ENCODE measurements at places on chromosomes 6 and 20.

GRCh38 chr6:70072540-70073179, 206.3 kb downstream of the COL19A1 start:
- H3K27me3 ChIP-seq = no peaks in the 10 kb centered on the region
- H3K4me3 ChIP-seq = no peak overlapping the region
- DNase-seq = no peak

DNA sequence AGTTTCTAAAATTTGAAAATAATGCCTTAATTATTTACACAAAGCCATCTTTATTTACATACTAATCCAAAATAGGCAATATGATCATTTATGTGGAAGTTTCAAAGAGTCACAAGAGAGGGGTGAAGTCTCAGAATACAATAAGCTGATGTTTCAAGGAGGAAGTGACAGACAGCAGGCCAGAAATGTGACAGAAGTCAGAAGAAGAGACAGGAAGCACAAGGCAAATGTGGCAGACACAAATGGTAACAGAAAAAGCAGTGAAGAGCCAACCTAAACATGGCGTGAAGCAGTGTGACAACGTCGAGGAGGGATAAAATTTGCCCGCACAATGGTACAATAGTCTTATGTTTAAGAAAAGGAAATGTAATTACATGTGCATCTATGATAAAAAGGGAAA, 59.8 kb downstream of the SHPRH start:
- peaks cover 51% of the 10 kb centered on the region for H3K36me3 ChIP-seq
- no peaks in the 10 kb centered on the region for H3K27me3 ChIP-seq
- H3K27ac ChIP-seq = no peak overlapping the region
- no peak for DNase-seq
- H3K4me1 ChIP-seq = peaks cover 6% of the 10 kb centered on the region

DNA sequence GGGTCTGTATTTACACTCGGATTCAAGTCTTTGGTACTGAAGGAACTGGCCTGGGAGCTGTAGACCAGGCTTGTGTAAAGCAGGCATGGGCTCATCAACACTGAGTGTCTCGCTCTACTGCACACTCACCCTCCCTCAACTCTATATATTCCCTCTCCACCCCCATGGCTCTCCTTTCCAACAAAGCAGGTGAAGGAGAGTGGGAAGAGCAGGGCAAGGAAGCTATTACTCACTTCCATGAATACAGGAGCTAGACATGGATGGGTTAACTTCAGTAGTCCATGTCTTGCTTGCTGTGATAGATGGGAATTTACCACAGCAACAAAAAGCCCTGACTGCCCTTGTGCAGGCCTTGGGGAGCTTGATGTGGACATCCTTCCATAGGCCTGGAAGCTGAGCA, 20.7 kb upstream of the SLC2A12 start:
- no peaks in the 10 kb centered on the region for H3K27me3 ChIP-seq
- H3K4me3 ChIP-seq = no peak overlapping the region
- no peaks in the 10 kb centered on the region for H3K36me3 ChIP-seq
- H3K27ac ChIP-seq = no peak overlapping the region
- H3K4me1 ChIP-seq = peaks cover 11% of the 10 kb centered on the region

- DNase-seq = no peak
- peaks cover 11% of the 10 kb centered on the region for H3K27me3 ChIP-seq
- peaks cover 15% of the 10 kb centered on the region for H3K4me1 ChIP-seq
Measured at GRCh38 chr6:36333931-36334725, 2.6 kb downstream of the BNIP5 start.

GRCh38 chr20:58362970-58363369, 26.1 kb upstream of the VAPB start:
- DNase-seq = no peak
- H3K4me3 ChIP-seq = no peak overlapping the region
- H3K36me3 ChIP-seq = peaks cover 12% of the 10 kb centered on the region
- H3K27me3 ChIP-seq = no peaks in the 10 kb centered on the region

DNA sequence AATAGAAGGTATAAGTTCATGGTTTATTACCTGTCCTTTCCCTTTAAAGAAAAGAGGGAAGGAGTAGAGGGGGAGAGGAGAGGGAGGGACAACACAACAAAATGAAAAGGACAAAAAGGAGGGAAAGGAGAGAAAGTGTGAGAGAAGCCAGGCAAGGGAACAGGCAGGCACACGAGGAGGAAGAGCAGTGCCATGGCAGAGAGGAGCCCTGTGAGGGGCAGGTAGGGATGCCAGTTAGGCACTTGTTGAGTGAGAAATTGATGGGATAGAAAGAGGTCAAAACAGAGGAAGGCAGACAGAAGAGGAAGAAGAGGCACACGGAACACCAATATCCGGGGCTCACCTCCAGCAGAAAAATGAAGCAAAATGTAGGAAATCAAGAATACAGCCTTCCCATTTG, 42.5 kb downstream of the TNFAIP3 start:
- no peak overlapping the region for H3K27ac ChIP-seq
- peaks cover 1% of the 10 kb centered on the region for H3K36me3 ChIP-seq
- peaks cover 1% of the 10 kb centered on the region for H3K4me1 ChIP-seq
- no peak overlapping the region for H3K4me3 ChIP-seq
- DNase-seq = no peak

GRCh38 chr6:163513570-163514166, 99.2 kb downstream of the QKI start:
- H3K27me3 ChIP-seq = no peaks in the 10 kb centered on the region
- no peak for DNase-seq
- peak overlapping the region; percentile 31 for H3K27ac ChIP-seq

GRCh38 chr20:44959638-44960102, 527 bp downstream of the TOMM34 start:
- no peaks in the 10 kb centered on the region for H3K27me3 ChIP-seq
- H3K4me3 ChIP-seq = peak overlapping the region; percentile 90
- peaks cover 7% of the 10 kb centered on the region for H3K36me3 ChIP-seq
- peak overlapping the region; percentile 97 for H3K27ac ChIP-seq
- peaks cover 36% of the 10 kb centered on the region for H3K4me1 ChIP-seq
